ENCODE measurements at places on chromosomes 4 and X. TPM values are rescaled to one million over a fixed set of nuclear protein-coding genes. Genes with fewer than 3 reads are reported as not detected.
A peak's percentile ranks its signal among the peaks of the same experiment; 100 is the strongest.

HTRA3 gene
- total RNA-seq, result 23.4 TPM

H2AZ1 gene
- total RNA-seq, result 130 TPM

UGT2A1 gene
- not detected for total RNA-seq

DNA sequence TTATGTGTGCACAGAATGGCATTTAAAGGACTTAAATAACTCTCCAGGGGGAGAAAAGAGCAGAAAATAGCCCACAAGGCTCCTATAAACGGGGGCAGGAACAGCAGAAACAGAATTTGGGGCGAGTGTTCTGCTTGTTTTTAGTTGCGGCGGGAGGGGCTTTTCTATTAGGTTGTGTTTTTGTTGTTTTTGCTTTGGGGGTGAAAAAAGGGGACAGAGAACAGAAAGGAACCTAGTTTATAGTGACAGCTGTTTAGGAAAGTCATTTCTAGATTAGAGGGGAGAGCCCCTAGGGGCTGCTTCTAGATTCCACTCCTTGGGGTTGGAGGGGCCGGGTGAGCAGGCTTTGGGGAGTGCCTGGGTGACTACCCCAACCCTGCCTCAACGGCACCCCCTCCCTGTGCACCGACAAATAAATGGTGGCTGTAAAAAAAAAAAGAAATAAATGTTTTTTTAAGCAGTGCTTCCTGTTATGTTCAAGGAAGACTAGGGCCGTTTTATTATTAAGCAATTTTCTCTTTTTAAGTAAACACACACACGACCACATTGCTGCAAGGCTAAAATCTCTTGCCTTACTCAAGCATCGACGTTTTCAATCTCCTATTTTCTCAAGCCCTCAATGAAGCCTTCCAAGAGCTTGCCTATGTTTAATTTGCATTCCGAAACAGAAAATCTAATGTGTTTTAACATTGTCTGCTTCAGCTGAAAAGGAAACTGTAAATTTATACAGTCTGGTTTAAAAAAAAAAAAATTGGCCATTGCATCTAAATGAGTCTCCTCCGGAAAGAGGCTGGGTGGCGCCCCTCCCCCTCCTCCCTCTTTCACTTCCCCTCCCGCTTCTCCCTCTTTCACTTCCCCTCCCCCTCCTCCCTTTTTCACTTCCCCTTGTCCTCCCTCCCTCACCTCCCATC lies 123.3 kb upstream of the TBL1X start:
- peaks cover 23% of the 10 kb centered on the region for H3K4me1 ChIP-seq
- H3K36me3 ChIP-seq, result no peaks in the 10 kb centered on the region
- no peak for DNase-seq
- peak overlapping the region; percentile 29 for H3K4me3 ChIP-seq

- DNase-seq, result no peak
- H3K27ac ChIP-seq, result no peak overlapping the region
- no peak overlapping the region for H3K4me3 ChIP-seq
- no peaks in the 10 kb centered on the region for H3K36me3 ChIP-seq
- H3K27me3 ChIP-seq, result peaks cover 2% of the 10 kb centered on the region
- no peaks in the 10 kb centered on the region for H3K4me1 ChIP-seq
These were observed 813.8 kb upstream of the HTR2C start for GRCh38 chrX:113770071-113770470.

GRCh38 chr4:3637326-3638016 lies 105.2 kb upstream of the LRPAP1 start:
- no peak for DNase-seq
- peaks cover 10% of the 10 kb centered on the region for H3K4me1 ChIP-seq
- H3K36me3 ChIP-seq, result no peaks in the 10 kb centered on the region
- no peak overlapping the region for H3K4me3 ChIP-seq
- H3K27me3 ChIP-seq, result no peaks in the 10 kb centered on the region

DNA sequence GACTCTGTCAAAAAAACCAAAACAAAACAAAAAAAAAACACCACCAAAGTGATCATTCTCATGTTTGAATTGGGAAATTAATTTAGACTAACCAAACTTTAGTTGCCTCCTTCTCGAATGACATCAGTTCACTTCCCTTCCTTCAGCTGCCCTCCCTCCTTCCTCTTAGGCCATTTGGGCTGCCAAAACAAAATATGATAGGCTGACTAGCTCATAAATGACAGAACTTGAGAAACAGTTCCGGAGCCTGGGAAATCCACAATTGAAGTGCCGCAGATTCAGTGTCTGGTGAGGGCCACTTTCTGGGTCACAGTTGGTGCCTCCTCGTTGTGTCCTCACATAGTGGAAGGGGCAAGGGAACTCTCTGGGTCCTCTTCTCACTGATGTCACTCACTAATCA lies 16.1 kb upstream of the WAS start:
- H3K4me1 ChIP-seq, result no peaks in the 10 kb centered on the region
- no peak for DNase-seq
- no peaks in the 10 kb centered on the region for H3K27me3 ChIP-seq
- no peak overlapping the region for H3K4me3 ChIP-seq
- H3K36me3 ChIP-seq, result no peaks in the 10 kb centered on the region

- H3K27me3 ChIP-seq, result peaks cover 32% of the 10 kb centered on the region
- no peak overlapping the region for H3K4me3 ChIP-seq
- no peaks in the 10 kb centered on the region for H3K36me3 ChIP-seq
- H3K27ac ChIP-seq, result no peak overlapping the region
- peak; percentile 86 for DNase-seq
- no peaks in the 10 kb centered on the region for H3K4me1 ChIP-seq
These were observed 35.3 kb downstream of the SUPT20HL1 start for GRCh38 chrX:24395775-24396174.
